Activated CD4-positive, alpha-beta T cell treated with anti-CD3 and anti-CD28 coated beads, Interleukin-2, amount 50 U/mL, for 1 hour (primary cell): ENCODE measurements at places on chromosomes 7 and 10.

GRCh38 chr7:111320133-111320532 is 229.2 kb downstream of the LRRN3 start:
- DNase-seq, result no peak

DNA sequence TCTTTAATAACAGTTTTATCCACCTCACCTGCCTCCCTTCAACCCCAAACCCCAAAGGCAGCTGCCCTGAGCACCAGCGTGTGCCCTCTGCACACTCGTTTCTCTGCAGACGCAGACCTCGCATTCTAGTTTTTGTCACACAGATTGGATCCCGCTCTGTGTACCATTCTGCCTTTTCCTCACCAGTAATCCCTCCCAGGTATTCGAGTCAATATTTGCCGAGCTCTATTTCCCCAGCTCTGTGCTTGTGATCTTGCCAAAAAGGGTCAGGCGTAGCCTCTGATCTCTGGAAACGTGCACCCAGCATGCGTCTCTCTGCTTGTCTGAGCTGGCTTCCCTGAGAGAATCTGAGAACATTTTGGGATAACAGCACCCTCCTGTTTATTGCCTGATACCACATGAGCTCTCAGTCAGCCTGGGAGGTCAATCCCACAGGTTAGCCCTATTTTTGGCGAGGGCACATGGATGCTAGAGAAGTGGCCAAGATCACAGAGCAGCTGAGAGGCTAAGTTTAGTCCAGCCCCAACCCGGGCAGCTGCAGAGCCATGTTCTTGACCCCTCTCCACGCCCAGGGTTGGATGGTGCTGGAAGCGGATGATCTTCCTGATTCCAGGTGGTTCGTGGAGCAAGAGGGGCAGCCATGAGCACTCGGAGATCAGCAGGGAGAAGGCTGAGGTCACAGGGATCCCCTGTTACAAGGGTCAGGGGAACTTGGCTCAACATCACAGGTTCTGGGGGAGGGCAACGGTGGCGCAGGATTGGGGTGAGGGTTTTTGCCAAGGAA is 29.1 kb downstream of the FOXL3 start:
- no peak for DNase-seq

DNA sequence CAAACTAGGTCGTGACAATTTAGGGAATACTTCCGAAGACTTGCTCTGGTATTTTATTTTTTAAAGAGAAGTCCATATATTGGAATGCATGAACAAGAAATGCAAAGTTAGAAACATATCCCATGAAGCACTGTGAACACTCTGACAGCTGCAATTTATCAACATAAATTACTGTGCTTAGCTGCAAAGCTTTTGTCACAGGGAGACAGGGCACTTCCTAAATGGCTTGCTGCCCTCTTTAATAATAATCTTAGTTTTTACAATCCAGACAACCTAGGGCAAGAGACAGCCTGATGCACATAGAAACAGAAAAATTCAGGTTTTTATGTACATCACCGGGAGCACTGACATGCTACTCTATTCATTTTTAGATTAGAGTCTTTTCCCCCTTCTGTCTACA is 78.3 kb upstream of the NOBOX start:
- no peak for DNase-seq

DNA sequence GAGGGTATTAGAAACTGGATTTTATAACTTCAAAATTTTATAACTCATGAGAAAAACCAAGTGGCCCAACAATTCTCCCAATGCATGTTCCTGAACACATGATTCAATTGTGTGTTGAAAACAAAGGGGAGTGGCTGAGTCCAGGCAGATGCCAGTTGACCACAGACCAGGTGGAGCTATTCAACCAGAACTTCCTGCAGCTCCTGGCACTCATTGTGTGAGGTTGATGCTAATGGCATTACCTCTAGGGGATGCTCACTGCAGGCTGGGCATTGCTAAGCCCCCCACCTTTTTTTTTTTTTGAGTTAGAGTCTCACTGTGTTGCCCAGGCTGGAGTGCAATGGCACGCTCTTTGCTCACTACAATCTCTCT is 20.3 kb downstream of the MYOF start:
- DNase-seq, result no peak

- DNase-seq, result no peak
These were observed 65.5 kb downstream of the LRRC17 start for GRCh38 chr7:102978284-102978683.

DNA sequence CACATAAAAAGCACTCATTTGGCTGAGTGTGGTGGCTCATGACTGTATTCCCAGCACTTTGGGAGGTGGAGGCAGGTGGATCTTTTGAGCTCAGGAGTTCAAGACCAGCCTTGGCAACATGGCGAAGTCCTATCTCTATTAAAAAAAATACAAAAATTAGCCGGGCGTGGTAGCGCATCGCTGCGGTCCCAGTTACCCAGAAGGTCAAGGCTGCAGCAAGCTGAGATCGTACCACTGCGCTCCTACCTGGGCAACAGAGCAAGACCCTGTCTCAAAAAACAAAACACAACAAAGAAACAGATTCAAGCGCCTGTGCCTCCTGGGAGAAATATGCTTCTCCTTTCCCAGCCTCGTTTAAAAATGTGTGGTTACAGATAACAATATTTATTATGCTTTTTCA is 2.2 kb upstream of the ABCF2 start:
- DNase-seq, result no peak
